ENCODE measurements at places on chromosomes 16 and 17.
A peak's percentile ranks its signal among the peaks of the same experiment; 100 is the strongest.

- no peak for DNase-seq
Observed at GRCh38 chr17:44924107-44924544, 8.8 kb upstream of the GFAP start.

- DNase-seq: no peak
Observed at GRCh38 chr16:48498769-48499631, 111.0 kb downstream of the N4BP1 start.

- DNase-seq: no peak
Observed at GRCh38 chr17:77281904-77282367, 141.2 kb downstream of the SEC14L1 start.

GRCh38 chr16:86134802-86135461, 236.0 kb downstream of the IRF8 start:
- DNase-seq: no peak

- no peak for DNase-seq
Observed at GRCh38 chr16:57165938-57166337, 19.9 kb downstream of the PSME3IP1 start.

- DNase-seq: no peak
Observed at GRCh38 chr16:57503366-57503765, 17.1 kb upstream of the DOK4 start.

- DNase-seq: no peak
Observed at GRCh38 chr16:50334106-50334975, 34.4 kb downstream of the BRD7 start.

GRCh38 chr16:31486045-31486444, 3.1 kb downstream of the SLC5A2 start:
- DNase-seq: no peak

- DNase-seq: no peak
Observed at GRCh38 chr17:18225642-18226283, 328 bp downstream of the LLGL1 start.

GRCh38 chr17:44065668-44066203, 735 bp downstream of the LSM12 start:
- no peak for DNase-seq

DNA sequence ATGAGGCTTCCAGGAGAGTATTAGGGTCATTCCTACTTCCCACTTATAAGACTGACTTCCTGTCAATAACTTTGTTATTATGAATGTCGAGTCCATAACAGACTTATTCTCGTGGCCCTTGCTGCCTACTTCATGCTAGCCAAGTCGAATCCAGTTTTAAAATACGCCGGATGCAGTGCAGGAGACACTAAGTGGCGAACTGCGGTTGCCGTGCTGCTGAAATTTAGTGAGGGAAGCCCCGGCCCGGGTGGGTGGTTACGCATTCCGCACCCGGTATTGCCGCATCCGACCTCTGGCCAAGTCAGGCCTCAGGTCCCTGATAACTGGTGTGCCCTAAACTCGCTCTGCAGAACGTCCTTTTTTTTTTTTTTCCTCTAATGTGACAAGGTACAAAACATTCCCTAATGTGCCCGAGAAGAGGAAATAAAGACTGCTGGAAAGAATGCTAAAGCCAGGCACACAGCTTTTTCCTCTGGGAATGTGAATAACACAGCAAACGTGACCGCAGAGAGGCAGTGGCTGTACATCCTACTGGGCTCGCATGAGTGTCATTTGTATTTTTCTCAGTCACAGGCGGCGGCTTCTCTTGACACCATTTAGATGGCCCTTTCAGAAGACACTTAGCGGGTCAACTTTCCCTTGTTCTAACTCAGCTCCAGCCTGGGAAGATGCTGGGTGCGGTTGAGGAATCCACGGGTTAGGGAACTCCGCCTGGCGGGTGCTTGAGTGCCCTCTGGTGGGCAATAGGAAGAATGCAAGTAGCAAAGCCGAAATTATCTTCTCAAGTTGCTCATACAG, 7.1 kb upstream of the AKTIP start:
- DNase-seq: no peak

DNA sequence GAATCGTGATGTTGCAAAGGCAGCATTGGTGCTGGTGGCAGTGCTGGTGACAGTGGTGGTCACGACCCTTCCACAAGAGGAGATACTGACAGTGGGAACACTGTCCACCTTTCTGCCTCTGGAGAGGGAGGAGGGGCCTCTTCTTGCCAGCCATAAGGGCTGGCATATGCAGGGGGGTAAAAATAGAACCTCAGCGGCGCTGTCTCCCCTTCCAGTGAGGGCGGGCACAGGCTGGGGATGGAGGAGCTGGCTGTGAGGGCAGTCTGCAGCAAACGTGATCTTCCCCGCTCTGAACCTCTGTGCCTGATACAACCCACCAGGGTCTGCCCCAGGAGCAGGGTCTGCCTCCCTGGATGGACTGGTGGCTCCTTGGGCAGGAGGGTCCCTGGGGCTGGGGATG, 3.4 kb downstream of the RAP1GAP2 start:
- DNase-seq: no peak

GRCh38 chr16:70570967-70571570, 47.5 kb downstream of the SF3B3 start:
- no peak for DNase-seq

DNA sequence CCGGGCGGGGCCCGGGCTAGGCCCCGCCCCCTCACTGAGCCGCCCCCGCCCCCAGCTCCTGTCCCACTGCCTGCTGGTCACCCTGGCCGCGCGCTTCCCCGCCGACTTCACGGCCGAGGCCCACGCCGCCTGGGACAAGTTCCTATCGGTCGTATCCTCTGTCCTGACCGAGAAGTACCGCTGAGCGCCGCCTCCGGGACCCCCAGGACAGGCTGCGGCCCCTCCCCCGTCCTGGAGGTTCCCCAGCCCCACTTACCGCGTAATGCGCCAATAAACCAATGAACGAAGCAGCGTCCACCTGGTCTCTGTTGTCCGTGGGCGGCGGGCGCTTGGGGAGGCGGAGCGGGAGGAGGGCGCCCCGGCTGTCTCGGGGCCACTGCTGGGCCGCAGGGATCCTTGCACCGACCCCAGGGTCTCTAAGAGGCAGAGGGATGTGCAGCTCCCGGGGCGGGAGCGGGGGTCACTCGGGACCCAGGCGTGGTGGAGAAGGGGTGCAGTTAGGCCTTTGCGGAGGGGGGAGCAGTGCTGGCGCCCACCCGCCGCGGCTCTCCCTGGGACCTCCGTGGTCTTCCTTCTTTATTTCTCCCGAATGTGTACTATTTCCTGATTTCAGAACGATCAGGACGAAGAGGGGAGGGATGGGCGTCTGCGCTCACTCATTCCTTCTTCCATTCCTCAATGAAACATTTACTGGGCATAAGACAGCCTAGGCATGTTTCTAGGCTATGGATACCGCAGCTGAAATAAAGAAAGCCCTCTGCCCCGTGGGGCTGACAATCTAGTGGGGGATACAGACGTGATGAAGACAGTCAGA, 2.0 kb downstream of the HBZ start:
- DNase-seq: no peak

DNA sequence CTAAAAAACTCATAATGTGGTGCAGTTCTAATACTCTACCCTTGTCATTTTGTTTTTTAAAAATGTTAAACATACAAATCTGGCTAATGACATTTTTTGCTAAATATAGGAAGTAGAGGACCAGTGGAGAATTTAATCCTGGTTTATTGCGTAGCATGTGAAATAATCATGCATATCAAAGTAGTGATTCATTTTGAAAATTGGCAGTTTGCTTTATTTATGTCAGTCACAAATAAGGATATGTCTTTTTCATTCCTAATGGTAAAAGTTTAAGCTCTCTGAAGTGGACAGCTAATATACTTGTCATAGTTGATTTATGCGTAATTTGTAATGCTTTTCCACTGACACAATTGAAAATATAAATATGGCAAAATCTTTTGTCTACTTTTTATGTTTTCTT, 224.2 kb downstream of the BCAS3 start:
- DNase-seq: no peak

DNA sequence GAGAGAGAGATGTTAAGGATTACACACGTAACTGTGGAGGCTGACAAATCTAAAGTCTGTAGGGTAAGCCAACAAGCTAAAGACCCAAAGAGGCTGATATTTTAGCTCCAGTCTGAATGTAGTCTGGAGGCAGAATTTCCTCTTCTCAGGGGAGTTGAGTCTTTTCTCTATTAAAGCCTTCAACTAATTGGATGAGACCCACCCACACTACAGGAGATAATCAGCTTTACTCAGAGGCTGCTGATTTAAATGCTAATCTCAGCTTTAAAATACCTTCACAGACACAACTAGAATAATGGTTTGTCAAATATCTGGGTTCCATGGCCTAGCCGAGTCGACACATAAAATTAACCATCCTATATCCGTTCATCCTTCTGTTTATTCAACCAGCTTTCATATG, 204.3 kb upstream of the PSMD7 start:
- DNase-seq: no peak

DNA sequence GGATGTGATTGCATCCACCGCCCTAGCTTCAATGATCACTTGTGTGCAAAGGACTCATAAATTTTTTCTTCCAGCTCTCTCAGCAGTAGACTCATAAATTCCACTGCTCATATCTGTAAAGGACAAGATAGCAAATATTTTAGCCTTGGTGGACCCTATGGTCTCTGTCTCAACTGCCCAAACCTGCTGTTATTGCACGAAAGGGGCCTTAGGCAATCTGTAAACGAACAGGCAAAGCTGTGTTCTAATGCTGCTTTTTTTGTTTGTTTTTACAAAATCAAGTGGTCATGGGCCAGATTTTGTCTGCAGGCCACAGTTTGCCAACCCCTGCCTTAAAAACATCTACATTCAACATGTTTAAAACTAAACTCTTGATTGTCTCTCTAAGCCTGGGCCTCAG, 34.1 kb downstream of the FAM20A start:
- no peak for DNase-seq

GRCh38 chr16:67967183-67967957, 1.1 kb downstream of the SLC12A4 start:
- DNase-seq: no peak

GRCh38 chr17:82201498-82201910, 11.1 kb downstream of the CCDC57 start:
- DNase-seq: no peak

- DNase-seq: peak; percentile 12
Observed at GRCh38 chr17:74282587-74283370, 8.7 kb downstream of the DNAI2 start.

GRCh38 chr17:17398188-17398942, 78.4 kb upstream of the MED9 start:
- DNase-seq: no peak

- peak; percentile 55 for DNase-seq
Observed at GRCh38 chr17:67293251-67294203, 48.5 kb upstream of the HELZ start.

GRCh38 chr16:74322301-74322710, 25.7 kb downstream of the PSMD7 start:
- no peak for DNase-seq

DNA sequence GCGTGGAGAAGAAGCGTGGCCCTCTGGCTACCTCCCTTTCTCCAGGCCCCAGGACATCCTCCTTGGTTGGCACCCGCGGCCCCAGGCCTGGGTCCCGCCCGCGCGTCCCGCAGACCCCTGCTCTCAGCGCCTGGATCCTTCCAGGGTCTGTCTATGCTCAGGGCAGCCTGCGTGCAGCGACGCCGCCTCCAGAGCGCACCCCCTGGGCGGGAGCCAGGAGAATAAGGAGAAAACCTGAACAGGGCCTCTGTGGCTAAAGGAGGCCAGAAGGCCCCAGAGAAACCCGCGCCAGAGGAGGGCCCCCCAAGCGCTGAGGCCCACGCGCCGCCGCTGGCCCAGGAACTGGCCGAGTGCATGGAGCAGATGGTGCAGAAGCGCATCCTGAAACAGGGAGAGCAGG, 40.4 kb upstream of the DNAJA2 start:
- DNase-seq: no peak

- DNase-seq: no peak
Observed at GRCh38 chr17:43855061-43855460, 8.1 kb downstream of the CD300LG start.

GRCh38 chr16:13322336-13322735, 420.9 kb downstream of the SHISA9 start:
- DNase-seq: no peak

DNA sequence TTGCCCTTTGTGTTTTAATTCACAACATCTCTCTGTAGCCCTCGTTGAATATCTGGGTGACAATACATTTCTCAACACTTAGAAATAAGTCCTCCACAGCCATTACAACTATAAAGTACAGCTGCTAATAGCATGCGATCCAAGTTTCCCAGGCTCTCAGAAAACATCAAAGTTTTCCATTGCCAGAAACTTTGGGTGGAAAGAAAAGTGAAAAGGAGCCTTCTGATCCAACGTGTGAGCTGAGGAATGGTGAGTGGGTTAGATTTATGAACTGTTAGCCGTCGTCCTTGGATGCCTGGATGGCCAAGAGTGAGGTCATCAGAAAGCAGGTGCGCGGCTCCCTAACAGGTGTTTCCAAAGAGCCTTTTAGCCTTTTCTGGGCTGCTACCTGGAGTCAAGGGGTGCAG, 258.0 kb downstream of the PMP22 start:
- DNase-seq: no peak

- no peak for DNase-seq
Observed at GRCh38 chr16:69402439-69402838, 16.6 kb upstream of the TERF2 start.

DNA sequence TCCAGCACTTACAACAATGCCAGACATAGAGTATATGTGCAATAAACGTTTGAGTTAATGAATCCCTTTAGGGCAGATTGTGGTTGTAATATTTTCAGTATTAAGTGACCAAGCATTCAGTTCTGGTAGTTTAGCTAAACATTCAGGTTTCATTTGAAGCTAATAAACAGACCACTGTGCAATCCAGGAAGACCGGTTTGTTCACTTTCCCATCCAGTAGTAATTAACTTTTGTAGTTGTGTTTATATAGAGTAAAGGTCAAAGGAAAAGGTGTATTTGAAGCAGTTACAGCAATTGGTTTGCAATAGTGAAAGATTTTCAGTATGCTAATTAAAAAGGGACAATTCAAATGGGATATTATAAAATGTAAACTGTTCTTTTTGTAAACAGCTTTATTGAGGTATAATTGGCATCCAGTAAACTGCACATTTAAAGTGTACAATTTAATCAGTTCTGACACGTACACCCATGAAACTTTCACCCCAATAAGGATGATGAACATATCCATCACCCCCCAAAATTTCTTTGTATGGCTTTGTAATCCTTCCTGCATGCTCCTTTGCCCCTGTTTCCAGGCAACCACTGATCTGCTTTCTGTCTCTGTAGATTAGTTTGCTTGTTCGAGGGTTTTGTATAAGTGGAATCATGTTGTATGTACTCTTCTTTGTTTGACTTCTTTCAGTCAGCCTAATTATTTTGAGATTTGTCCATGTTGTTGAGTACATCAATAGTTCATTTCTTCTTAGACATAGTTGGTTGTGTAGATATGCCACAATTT, 26.3 kb downstream of the MRTFB start:
- no peak for DNase-seq

DNA sequence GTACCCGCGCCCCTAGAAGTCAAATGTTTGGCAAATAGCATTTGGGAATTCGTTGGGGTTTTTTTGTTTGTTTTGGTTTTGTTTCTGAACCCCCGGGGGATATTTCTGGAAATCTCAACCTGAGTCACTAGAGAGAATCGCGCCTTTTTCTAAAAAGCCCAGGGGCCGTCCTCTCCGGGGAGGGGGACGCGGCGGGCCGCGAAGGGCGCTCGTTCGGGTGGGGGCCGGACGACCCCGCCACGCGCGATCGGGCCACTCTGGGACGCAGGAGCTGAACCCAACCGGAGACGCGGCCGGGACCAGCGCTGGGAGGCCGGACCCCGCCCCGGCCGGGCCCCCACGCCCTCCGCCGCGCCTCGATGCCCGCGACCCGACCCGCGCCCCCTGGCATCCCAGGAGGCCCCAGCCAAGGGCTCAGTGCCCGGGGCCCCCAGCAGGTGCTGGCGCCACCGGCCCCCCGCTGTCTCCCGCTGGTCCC, 302 bp downstream of the LITAF start:
- DNase-seq: no peak

- no peak for DNase-seq
Observed at GRCh38 chr16:67641779-67642708, 2.9 kb upstream of the CARMIL2 start.

- no peak for DNase-seq
Observed at GRCh38 chr16:59432896-59433295, 698.8 kb upstream of the GOT2 start.
